Activated CD4-positive, alpha-beta T cell treated with anti-CD3 and anti-CD28 coated beads, Interleukin-2, amount 50 U/mL, for 48 hours (primary cell): ENCODE measurements at places on chromosomes 1 and 21.

DNA sequence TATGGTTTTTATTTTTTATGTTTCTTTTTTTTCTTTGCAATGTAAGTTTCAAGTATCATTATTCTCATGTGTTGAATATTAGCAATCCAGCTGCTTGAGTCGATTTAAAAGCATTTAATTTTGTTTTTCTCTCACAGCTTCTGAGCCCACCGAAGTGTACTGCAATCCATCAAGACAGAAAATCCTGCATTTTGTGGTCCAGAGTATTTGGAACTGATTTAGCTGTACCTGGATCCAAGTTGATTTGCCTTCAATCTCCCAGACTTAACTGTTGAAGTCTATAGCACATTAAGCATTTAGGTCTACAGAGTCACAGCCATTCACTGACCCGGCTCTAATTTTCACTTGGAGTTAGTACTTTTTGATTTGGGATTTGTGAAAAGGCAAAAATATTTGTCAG lies 622.9 kb upstream of the ADAMTS5 start:
- DNase-seq: no peak

DNA sequence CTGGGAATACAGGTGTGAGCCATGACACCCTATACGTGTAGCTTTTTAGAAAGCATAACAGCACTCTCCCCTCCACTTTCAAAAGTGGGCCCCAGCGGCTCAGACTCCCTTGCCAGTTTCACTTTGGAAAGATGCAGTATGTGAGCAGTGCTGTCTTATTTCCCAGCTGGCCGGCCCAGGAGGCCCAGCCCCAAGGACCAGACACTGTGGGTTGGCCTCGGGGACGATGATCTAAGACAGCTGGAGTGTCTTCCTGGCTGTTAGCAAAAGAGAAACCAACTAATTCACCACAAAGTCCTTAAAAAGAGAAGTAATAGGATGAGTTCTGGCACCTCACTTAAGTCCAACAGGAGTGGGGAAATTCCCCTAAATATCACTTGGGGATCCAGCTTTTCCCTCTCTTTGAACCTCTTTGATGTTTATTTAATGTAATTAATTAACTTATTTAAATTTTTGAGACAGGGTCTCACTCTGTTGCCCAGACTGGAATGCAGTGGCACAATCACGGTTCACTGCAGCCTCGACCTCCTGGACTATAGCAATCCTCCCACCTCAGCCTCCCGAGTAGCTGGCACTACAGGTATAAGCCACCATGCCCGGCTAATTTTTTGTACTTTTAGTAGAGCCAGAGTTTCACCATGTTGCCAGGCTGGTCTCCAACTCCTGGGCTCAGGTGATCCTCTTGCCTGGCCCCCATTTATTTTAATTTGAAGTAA lies 17.6 kb upstream of the CLIC4 start:
- DNase-seq: no peak

DNA sequence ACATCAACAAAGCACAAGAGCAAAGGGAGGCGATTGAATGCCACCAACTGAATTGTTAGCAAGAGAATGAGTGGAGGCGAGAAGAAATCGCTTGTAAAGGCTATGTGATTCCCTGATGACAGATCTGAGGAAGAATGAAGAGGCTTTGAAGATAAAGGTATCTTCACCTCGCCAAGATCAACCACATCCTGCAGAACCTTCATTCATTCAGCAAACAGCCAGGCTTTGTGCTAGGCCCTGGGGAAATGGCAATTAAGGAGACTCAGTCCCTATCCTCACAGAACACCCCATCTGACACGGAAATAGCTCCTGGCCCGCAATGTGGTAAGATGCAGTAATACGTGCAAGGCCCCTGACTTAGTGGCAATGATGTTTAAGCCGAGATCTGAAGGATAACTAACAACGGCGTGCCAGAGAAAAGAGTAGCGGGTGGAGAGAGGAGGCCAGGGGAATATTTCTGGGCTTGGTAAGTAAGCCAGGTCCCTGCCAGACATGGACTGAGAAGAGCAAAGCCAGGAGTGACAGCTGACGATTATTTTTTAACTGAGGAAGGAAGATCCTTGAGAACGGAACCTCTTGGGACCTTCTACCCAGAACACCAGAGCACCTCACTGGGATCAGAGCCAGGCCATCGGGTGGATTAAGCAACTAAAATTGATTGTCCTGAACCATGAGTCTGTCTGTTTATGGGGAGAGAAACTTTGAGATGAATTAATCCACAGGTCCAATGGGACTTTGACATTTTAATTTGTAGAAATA lies 4.6 kb upstream of the VSIG8 start:
- DNase-seq: no peak

- DNase-seq: no peak
These were observed 8.4 kb downstream of the PDE9A start for GRCh38 chr21:42661688-42662429.

GRCh38 chr1:23563003-23563402 lies 3.7 kb upstream of the ID3 start:
- DNase-seq: no peak

DNA sequence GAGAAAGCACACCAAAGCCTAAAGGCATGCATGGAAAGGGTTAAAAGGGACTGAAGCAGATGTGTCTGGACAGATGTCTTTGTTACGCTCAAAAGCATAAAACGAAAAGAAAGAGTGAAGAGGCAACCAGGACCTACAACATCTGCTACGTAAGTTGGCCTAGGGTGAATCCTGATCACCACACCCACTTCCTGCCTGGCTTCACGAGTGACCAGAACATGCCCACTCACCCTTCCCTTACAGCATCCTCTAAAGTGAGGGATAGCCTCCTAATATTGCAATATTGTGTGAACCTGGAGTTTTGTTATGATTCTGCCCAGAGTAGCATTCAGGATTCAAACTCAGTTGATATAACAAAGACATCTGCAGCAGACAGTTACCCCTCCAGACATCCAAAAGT lies 10.6 kb upstream of the OLIG2 start:
- DNase-seq: no peak
